ENCODE measurements at places on chromosomes 12 and 14.

DNA sequence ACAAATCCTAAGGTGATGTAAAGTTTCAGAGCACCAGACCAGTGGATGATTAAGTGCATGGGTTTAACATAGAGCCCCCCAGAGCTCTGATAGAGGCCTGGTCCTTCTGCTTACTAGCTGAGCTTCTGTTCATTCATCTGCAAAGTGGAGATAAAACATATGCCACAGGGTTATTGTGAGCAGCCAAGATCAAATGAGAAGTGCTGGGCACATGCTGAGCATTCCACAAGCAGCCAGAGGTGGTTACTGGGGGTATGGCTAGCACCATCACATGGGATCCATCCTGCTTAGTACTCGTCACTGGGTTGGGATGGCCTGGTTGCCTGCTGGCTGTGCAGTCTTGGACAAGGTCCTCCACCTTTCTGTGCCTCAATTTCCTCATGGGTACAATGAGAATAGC, 18.0 kb upstream of the SMUG1 start:
- no peak for DNase-seq

GRCh38 chr14:64217834-64218233, 76.3 kb downstream of the ESR2 start:
- DNase-seq, result no peak

DNA sequence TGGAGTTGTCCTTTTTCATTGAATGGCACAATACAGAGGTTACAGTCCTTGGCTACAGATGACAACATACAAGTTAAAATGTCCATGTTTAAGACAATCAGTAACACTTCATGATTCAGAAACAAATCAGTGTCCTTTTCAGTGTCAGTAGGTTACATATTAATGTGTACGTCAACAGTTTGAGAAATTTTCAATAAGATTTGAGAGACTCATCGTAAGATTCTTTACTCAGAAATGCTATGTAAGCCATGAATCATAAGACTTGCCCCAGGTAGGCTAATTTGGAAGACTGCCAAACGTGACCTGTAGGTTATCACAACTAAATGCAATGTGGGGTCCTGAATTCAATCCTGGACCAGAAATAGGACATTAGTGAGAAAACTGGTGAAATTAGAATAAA, 3.5 kb downstream of the RDH12 start:
- DNase-seq, result no peak

DNA sequence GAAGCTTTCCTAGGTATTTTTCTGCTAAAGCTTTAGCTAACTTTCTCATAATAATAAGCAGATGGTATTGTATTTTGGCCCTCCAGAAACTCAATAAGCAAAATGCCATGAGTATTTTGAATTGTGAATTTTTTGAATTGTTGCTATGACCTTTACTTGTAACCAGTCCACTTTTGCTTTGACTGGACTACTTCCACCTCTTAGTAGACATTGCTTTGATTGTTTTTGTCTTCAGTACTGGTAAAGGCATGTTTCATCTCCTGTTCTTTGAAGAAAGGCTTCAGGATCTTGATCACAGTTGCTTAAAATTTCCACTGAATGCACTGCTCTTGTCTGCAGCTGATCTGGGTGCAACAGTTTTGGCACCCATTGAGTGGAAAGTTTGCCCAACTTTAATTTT, 102.3 kb downstream of the TRMT5 start:
- no peak for DNase-seq

DNA sequence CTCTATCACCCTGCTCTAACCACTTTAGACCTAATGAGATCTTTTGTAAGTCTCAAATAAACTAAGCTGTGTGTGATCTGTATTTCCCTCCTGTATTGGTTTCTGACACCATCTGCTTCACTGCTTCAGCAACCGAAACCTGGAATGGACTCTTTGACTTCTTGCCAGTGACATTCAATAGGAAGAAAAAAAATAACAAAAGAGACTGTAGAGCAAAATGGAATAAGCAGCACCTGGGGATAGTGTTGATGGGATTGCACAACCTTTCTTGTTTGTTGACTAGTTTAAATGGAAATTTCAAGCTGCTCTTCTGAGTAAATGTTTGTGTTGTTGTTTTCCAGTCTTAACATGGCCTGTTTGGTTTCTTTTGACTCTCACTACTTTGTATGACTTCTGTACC, 888.6 kb upstream of the SEL1L start:
- no peak for DNase-seq

- DNase-seq, result no peak
Observed at GRCh38 chr12:127143020-127143419, 1124.0 kb upstream of the TMEM132C start.

DNA sequence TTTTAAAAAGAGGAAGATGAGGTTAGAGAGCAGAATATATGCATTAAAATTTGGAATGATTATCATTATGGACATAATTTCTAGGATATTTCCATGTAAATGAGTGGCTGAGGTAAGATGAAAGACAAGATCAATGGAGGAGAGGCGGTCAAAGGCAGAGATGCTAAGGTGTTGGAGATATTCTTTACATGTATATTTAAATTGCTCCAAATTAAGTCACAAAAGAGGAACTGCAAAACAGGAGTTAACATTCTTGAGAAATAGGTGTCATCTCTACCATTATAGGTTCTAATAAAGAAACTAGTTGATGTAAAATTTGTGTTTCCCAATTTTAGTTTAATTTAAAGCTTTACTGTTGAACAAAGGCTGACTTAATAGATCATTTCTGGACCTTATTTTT, 268.5 kb upstream of the PPFIA2 start:
- DNase-seq, result no peak

DNA sequence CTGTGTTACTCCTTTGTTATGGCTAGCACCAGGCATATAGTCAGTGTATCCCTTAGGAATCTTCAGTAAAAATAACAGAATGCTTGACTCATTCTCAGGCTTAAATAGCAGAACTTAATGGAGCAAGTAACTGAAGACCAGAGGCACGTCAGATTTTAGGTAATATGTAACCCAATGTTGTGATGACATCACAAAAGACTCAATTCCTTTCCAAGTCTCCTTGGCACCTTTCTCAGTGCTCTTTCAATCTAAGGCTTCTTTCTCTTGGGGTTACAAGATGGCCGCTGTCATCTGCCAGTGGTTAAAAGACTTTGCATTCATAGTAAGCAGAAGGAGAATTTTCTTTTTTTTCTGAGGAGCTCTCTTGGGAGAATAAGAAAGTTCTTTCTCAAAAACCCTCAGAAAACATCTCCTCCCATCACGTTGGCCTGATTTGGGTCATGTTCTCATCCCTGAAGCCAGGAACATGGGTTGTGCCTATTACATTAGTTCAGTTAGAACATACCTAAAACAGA, 33.4 kb upstream of the DCN start:
- no peak for DNase-seq

GRCh38 chr12:116277467-116278278, at the start of gene MED13L:
MED13L (minus strand) TSS chr12:116277693; CDS start chr12:116277131, 562 bp downstream.
- DNase-seq, result peak; percentile 79
